ENCODE measurements at places on chromosomes 7 and 10.

DNA sequence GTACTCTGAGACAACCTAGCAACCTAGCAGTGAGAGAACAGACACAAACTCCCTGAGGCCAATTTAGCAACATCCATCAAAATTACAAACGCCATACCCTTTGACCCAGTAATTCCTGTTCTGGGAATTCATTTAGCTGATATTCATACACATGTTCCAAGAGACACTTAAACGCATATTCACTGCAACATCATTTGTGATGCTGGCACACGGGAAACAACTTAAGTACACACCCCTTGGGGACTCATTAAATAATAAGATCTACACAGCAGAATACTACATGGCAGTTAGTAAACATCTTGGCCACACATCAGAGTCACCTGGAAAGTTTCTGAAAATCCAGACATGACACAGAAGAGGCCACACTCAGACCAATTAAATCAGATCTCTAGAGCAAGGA is 17.6 kb downstream of the NUDCD3 start:
- DNase-seq: no peak

GRCh38 chr10:30782537-30783461 is 153.2 kb upstream of the LYZL2 start:
- no peak for DNase-seq

GRCh38 chr7:124254396-124254795 is 221.5 kb upstream of the TMEM229A start:
- no peak for DNase-seq

DNA sequence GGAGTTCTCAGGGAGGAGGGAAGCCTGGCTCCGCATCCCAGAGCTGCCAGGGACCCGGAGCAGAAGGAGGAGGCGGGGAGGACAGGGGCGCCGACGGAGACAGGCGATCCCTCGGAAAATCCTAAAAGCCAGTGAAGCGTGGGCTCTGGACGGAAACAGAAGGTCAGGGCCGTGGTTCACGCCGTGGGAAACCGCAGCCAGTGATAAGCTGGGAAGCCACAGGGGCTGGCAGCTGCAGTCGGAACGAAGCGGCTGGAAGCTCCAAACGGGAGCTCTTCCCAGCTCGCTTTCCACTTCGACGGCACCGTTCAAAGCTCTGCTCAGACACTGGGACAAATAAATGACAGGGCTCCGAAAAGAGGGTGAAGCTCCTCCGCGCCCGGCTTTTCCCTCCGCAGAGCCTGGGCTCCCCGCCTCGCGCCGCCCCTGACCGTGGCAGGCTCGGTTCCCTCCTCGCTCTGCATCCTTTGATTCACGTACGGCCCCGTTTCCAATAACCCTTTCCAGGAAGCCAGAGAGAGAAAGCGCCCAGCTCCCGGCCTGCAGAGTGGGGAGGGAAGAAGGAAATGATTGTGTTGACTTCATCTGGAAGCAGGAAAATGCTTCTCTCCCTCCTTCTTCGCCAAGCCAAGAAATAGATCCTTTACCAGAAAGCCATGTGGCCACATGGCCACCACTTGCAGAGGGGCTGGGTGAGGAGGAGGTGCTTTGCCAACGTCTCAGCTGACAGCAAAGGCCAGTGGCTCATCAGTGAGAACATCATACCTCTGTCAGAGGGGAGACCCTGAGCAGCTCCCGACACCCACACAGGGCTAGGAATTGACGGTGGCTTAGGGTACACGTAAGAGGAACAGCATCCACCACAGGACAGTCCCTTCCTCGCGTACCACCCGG is 57.4 kb downstream of the ADRB1 start:
- no peak for DNase-seq

GRCh38 chr10:82543631-82544030 is 668.6 kb downstream of the NRG3 start:
- DNase-seq: no peak

DNA sequence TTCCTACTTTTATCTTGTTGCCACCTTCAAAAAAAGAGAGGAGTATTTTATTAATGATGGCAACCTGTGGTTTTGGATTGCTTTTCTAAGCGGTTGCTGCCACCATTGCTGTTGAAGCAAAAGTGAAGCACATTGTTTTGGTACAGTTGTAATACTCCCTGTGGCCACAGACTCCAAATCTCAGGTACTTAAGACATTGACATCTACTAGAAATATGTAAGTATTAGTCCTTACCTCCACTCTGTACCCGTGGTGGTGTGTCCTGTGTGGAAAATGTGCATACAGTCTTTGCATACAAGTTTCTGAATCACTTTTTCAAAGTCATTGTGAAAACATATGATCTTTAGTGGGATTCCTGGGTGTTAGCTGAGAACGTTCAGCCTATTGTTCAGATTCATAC is 85.7 kb downstream of the ANLN start:
- DNase-seq: no peak

GRCh38 chr7:157682946-157683746 is 346.3 kb downstream of the DNAJB6 start:
- DNase-seq: no peak

GRCh38 chr7:140122965-140123364 is 53.8 kb downstream of the KDM7A start:
- no peak for DNase-seq

- no peak for DNase-seq
Observed at GRCh38 chr7:72408966-72409637, 3.0 kb downstream of the CALN1 start.

DNA sequence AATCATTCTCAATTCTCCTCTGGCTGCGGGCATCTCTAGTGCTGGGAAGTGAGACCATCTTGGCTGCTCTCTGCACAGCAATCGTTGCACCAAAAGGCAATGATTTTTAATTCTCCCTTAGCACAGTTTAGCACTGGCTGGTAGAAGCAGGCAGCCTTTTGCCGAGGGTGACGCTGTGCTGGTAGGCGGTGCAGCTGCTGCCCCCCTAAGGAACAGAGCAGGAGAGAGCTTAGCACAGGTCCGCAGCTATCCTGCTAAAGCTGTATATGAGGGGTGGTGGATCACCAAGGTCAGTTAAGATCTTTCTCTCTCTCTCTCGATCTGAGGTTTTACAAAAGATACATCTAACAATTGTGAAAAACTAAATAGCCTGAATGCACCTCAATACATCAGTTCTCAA is 390.1 kb downstream of the GATA3 start:
- peak; percentile 16 for DNase-seq

GRCh38 chr10:130816116-130816901 is 495.2 kb downstream of the TCERG1L start:
- no peak for DNase-seq

- DNase-seq: no peak
Observed at GRCh38 chr7:116384936-116385635, 114.5 kb upstream of the CAV2 start.

DNA sequence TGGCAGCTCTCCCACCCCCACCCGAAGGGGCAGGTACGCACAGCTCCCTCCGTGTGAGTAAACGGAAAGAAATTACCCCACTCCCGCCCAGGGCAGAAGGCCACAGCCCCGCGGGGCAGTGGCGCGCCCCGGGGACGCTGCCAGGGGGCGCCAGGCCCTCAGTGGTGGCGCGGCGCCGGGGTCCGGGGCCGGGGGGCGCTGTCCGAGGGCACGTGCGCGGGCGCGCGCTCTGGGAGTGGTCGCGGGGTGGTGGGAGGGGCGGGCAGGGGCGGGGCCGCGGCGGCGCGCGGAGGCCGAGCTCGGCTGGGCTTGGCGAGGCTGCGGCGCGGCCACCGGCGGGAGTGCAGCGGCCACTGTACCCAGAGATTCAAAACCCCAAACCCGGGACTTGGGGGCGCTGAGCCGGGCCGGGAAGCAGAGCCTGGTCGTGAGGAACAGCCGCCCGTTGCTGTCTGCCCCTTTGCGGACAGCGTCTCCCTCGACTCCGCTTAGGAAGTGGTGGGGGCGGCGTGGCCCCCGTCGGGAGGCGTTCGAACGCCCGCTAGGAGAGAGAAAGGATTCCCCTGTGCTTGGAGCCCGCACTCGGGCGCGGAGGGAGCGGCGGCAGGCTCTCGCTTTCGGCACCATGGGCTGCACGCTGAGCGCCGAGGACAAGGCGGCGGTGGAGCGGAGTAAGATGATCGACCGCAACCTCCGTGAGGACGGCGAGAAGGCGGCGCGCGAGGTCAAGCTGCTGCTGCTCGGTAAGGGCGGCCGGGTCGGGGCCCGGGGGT is at the start of gene GNAI1:
Gene GNAI1 (plus strand): TSS at position 296 of the 773 bp plus-strand sequence. CDS start 330 bp downstream, at position 626.
- no peak for DNase-seq

- DNase-seq: no peak
Observed at GRCh38 chr10:62814756-62815380, 1.3 kb downstream of the EGR2 start.

DNA sequence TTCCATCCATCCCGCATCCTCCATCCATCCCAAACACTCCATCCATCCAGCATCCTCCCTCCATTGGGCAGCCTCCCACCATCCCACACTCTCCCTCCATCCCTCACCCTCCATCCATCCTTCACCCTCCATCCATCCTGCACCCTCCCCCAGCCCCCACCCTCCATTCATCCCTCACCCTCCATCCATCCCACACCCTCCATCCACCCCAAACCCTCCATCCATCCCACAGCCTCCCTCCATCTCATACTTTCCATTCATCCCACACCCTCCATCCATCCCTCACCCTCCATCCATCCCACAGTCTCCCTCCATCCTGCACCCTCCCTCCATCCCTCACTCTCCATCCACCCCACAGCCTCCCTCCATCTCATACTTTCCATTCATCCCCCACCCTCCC is 60.4 kb downstream of the FOXI2 start:
- DNase-seq: no peak

DNA sequence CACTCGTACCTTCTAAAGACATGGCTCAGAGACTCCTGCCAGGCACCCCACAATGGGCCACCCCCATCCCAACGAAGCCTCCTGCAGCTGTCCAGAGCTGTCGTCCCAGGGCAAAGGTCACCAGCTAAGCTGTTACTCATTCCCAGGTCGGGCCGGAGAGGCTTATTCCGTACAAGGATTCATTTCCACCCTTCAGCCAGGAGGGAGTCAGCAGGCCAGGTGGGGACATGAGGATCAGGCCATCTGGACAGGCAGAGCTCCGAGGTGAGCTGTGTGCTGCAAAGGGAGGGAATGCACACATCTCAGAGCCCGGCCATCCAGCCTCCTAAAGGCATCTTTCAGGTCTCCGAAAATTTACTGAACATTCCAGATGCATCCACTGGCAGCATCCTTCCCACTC is 63.9 kb upstream of the NANOS1 start:
- DNase-seq: no peak

GRCh38 chr7:134691546-134692343 is 45.1 kb downstream of the BPGM start:
- DNase-seq: no peak

- DNase-seq: no peak
Observed at GRCh38 chr7:12738665-12739064, 51.2 kb downstream of the ARL4A start.

DNA sequence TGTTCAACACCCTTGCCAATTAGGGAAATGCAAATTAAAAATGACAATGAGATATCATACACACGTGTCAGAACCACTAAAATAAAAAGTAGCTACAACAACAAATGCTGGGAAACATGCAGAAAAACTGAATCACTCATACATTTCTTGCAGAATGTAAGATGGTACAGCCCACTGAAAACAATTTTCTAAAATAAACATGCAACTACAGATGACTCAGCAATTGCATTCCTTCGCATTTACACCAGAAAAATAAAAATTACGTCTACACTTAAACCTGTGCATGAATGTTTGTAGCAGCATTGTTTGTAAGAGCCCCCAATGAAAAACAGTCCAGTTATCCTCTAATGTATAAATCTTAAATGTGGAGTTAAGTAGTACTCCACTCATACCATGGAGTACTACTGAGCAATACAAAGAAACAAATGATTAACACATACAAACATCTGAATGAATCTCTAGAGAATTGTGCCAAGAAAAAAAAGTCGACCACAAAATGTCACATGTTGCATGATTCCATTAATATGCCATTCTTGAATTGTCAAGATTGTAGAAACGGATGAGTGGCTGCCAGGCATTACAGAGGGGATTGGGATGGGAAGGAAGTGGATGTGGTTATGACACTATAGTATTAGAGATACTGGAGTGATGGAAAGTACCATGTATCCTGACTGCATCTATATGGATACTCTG is 134.6 kb upstream of the NPSR1 start:
- no peak for DNase-seq

GRCh38 chr7:151254316-151254715 is 5.8 kb upstream of the SMARCD3 start:
- no peak for DNase-seq

DNA sequence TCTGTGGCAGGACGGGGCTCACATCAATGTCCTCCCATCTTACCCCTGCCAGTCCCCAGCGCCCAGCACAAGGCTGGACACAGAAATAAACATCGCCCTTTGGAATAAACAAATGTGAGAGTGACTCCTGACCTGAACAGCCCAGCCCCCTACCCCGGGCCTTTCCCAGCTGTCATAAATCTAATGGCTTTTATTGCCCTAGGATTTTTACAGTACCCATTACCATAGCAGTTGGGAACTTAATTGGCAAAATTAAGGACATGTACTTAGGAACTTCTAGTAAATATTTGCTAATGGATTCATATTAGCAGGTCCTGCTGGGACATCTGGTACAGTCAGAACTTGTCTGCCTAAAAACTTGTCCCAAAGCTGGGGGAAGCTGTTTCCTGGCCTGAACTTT is 76.6 kb downstream of the GLRX3 start:
- DNase-seq: no peak

GRCh38 chr10:71429304-71429703 is 32.6 kb downstream of the CDH23 start:
- DNase-seq: no peak

DNA sequence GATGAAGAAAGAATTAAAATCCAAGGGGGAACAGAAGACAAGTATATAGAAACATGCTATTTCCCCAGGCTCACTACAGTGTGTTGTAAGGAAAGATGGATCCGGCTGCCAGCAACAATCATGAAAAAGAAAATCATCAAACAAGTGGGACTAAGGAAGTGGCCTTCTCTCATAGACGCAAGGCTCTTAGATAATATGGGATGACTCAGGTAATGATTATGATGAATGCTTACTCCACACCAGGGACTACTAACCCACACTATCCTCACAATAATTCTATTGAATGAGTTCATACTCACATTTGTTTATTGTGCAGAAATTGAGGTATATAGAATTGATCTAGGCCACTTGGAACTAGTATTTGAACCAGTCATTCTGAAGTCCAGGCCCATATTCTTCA is 111.2 kb upstream of the BET1 start:
- no peak for DNase-seq

GRCh38 chr7:36084485-36085091 is 68.5 kb upstream of the EEPD1 start:
- no peak for DNase-seq

- no peak for DNase-seq
Observed at GRCh38 chr10:69665474-69666320, 35.6 kb downstream of the FAM241B start.

- DNase-seq: no peak
Observed at GRCh38 chr10:104293011-104293410, 24.0 kb downstream of the GSTO2 start.

Measured in stimulated activated CD8-positive, alpha-beta memory T cell treated with anti-CD3 and anti-CD28 coated beads, Interleukin-15, amount 100 ng/mL, for 1 hour (primary cell).